Germinal center (tissue), 1 donor: ENCODE measurements at places on chromosomes 6 and 20.

DNA sequence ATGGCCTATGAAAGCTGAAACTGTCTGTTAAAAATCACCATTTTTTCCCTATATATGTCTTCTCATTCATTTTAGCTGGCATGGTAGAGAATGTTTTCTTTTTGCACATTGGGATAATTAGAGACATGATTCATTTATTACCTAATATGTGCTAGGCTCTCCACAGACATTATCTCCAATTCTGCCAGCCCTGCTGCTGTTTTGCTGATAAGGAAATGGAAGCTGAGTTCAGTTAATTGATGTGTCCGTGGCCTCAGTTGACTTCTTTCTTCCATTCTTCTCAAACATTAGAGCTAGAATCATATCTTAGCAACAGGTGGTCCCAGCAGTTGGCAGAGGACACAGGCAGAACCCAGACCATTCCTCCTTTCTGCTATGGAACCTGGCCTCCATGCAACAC, 644.1 kb upstream of the CITED2 start:
- DNase-seq, result no peak

DNA sequence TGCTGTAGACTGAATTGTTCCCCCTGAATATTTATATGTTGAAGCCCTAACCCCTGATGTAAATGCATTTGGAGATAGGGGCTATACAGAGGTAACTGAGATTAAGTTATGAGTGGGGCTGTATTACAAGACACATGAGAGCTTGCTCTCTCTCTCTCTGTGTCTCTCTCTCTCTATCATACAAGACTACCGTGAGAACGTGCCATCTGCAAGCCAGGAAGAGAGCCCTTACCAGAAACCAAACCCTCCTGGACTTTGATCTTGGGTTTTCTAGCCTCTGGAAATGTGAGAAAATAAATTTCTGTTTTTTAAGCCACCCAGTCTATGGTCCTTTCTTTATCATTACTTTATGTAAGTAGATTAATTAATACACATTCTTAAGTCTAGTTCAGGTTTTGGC, 249.3 kb upstream of the MAN1A1 start:
- no peak for DNase-seq

- DNase-seq, result no peak
Observed at GRCh38 chr20:1494436-1494835, 3.2 kb upstream of the SIRPB2 start.

GRCh38 chr6:137850816-137851602, 16.1 kb upstream of the TNFAIP3 start:
- no peak for DNase-seq

DNA sequence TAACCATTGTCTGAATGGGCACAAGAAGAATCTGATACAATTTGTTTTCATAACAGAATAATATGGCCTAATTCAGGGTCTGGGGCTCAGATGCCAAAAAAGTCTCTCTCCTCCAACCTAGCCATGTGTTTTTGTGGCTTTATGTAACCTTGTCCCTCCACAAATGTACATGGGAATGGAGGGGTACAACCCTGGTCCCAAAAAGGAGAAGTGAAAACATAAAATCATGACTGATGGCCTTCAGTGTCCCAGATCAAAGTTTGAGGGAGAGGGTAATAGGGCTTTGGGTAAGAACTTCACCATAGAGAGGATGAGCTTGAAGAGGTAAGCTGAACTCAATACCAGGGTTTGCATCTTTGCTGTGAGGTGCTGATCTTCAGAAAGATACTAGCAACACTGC, 136.3 kb upstream of the BACH2 start:
- no peak for DNase-seq

- no peak for DNase-seq
Observed at GRCh38 chr6:165575158-165575549, 87.9 kb downstream of the PDE10A start.

GRCh38 chr20:34654207-34654744, 22.6 kb downstream of the PIGU start:
- DNase-seq, result no peak

- no peak for DNase-seq
Observed at GRCh38 chr6:36317623-36318022, 19.1 kb downstream of the BNIP5 start.

DNA sequence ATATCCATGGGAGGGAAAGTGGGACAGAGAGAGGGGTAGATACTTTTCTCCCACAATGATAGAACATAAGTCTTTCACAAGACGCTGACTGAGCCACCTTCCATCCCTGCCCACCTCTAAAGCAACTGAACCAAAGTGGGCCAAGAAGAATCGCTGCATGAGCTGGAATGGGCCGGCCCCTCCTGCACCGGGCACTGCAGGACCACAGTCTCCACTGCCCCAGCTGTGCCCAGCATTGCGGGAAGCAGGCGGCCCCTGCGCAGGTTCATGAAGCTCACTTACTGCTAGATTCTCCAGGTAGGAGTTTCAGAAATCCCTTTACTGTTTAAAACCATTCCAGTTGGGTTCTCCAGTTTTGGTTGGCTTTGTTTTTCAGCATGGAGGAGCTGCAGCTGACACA, 32.0 kb upstream of the CST7 start:
- no peak for DNase-seq

DNA sequence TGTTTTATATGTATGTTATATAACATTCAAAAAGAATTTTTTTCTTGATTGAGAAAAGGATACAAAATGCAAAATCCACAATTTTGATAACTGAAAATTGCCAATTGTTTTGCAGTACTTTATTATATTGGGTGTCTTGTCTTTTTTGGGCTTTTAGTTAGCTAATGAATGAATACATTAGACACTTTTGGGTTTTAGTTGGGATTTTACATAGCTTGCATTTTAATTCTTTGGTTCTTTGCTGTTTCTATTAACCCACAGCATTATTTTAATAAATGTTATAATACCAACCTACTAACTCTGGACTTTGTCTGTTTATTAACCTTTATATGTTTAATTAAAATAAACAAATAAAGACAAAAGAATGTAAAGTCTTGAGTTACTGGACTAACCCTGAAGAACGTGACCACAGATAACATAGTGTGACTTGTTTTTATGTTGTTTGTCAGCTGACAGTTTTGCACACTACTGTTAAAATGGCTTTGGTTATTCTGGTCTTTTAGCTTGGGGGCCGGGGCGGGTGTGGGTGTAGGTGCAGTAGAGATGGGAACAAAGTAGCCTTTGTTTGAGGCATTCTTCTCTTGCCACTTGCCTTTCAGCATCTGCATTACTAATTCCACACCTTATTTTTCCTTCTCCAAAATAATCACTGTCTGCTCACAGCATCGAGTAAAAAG, 159.1 kb downstream of the QKI start:
- no peak for DNase-seq

- no peak for DNase-seq
Observed at GRCh38 chr6:100493206-100493888, 28.6 kb upstream of the SIM1 start.

DNA sequence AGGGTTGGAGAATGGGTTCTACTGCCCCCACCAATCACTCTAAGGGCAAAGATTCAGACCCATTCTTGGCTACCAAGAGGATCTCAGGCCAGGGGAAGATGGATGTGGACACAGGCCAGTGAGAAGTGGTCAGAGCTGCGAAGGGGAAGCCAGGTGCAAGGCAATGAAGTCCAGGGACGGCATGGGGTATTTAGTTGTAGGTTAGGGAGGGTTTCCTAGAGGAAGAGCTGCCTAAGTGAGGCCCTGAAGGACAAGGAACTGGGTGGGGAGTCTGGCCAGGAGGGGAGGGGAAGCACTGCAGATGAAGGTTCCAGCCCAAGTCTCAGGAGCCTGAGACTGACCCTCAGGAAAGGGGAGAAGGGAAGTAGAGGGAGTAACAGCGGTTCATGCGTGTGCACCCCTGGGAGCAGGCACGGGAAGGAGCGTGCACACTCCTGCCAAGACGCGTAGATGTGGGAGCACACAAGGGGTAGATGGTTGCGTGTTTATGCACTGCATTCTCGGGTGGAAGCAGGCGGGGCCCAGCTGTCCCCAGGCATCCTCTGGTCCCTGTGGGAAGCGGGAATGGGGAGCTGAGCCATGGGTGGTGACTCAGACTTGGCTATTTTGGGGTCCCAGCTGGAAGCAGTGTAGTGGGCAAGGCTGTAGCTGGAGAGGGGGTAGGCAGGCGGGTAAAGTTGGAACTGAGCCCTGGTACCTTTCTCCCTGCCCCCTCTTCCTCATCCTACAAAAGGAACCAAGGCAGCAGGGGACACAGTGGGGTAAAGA, 3.3 kb downstream of the ACTL10 start:
- DNase-seq, result no peak

DNA sequence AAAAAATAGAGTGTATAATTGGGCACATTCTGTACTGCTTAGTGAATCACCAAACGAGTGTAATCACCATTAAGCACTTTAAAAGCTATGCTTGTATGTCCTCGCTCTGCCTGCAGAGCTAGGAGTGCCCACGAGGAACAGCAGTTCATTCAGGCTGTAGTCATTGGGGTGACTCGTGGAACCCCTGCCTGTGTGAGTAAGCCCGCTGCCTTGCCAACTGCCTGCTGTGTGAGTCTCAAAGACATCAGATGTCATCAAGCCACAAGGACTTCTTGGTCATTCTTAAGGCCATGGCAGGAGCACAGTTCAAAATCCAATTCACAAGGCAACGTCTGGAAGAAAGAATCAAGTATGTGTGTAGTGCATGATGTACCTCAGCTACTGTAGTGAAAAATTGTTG, 60.4 kb downstream of the FOXO3 start:
- DNase-seq, result no peak

DNA sequence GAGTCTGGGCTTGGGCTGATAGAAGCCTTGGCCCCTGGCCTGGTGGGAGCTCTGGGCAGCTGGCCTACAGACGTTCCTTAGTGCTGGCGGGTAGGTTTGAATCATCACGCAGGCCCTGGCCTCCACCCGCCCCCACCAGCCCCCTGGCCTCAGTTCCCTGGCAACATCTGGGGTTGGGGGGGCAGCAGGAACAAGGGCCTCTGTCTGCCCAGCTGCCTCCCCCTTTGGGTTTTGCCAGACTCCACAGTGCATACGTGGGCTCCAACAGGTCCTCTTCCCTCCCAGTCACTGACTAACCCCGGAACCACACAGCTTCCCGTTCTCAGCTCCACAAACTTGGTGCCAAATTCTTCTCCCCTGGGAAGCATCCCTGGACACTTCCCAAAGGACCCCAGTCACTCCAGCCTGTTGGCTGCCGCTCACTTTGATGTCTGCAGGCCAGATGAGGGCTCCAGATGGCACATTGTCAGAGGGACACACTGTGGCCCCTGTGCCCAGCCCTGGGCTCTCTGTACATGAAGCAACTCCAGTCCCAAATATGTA, 957 bp upstream of the VEGFA start:
- no peak for DNase-seq

- no peak for DNase-seq
Observed at GRCh38 chr20:57608516-57608915, 11.7 kb downstream of the ZBP1 start.

DNA sequence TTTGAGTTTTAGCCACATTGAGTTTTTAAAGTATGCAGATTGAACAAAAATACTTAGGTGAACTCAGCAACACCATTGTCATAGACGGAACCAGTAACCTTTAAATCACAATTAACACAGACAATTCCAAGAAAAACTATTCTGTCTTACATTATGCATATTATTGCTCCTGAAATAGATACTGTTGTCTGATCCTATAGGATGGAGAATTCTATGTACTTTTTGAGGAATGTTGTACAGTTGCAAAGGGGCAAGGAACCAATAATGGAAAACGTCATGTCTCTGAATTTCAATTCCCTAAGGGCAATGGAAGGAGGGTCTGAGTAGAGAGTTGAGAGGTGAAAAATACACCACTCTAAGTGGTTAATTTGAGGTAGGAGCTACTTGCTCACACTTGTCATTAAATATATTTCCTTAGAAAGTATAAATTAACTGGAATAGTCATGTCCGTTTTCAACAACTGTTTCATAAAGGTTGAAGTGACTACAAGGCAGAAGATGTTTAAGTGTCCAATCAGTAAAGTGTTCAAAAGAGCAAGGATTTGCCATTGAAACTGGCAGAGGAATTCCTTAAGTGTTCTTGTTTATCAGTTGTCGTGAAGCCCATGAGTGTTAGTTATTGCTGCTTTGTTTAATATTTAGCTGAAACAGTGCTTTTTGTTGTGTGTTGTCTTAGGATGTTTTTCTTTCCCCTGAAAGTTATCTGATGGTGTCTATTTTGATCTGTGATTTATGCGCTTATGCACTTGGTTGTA, 1.3 kb downstream of the NKAIN2 start:
- no peak for DNase-seq

GRCh38 chr6:139764498-139764986, 390.1 kb upstream of the CITED2 start:
- no peak for DNase-seq

GRCh38 chr20:835608-836045, 2.1 kb downstream of the FAM110A start:
- no peak for DNase-seq

DNA sequence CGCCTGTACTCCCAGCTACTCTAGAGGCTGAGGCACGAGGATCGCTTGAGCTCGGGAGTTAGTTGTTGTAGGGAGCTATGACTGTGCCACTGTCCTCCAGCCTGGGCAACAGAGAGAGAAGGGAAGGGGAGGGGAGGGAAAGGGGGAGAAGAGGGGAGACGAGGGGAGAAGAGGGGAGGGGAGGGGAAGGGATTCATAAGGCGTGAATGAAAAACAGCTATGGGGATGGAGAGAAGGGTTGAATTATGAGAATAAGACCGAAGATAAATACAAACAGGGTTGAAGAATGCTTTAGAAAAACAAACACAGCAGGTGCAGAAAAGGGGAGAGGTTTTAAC, 106.0 kb downstream of the TRIM27 start:
- DNase-seq, result no peak

GRCh38 chr6:169719117-169719516, 5.2 kb downstream of the PHF10 start:
- DNase-seq, result no peak

- no peak for DNase-seq
Observed at GRCh38 chr6:29925727-29926412, 16.5 kb upstream of the HLA-A start.

GRCh38 chr6:134637282-134637681, 312.6 kb downstream of the ALDH8A1 start:
- no peak for DNase-seq

- DNase-seq, result no peak
Observed at GRCh38 chr6:21001736-21002135, 467.5 kb downstream of the CDKAL1 start.

- DNase-seq, result no peak
Observed at GRCh38 chr6:13101985-13102384, 226.4 kb downstream of the TBC1D7 start.

DNA sequence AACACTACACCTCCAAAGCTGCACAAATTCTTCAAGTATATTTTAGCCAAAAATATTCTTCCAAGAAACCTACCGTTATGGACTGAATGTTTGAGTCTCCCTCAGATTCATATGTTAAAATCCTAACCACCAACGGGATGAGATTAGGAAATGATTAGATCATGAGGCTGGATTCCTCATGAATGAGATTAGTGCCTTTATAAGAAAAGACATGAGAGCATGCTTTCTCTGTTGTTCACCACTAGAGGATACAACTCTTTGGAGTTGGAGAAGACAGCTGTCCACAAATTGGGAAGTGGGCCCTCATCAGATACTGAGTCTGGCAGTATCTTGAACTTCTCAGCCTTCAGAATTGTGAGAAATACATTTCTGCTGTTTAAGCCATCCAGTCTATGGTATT, 7.1 kb upstream of the SLC17A4 start:
- no peak for DNase-seq

- DNase-seq, result no peak
Observed at GRCh38 chr6:124888581-124889371, 73.5 kb upstream of the RNF217 start.
